ENCODE measurements at places on chromosomes 4 and X. TPM values are rescaled to one million over a fixed set of nuclear protein-coding genes. Genes with fewer than 3 reads are reported as not detected.
A peak's percentile ranks its signal among the peaks of the same experiment; 100 is the strongest.

DNA sequence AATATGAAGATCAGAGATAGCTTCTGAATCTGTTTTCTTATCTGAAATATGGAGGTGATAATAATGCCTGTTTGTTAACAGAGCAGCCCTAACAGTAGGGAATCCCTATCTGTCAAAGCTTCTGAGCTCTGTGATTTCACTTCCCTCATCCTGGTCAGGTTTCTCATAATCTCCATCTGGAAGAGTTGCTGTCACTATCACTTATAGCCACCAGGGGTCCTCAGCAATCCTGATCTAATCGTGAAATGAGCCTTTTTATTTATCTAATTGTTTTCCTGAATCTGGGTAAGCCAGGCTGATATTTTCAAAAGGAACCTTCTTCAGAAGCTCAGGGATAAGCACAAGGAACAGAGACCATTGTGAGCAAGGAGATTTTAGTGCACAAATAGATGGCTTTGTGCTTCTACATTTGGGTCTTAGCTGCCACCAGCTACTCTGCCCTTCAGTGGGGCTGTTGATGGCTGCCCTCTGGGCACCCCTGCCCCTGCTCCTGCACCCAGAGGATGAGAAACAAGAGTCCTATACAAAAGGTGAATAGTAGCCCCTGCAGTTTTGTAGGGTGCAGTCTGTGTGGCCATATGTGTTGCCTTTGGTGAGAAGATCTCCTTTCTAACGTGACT is 196.4 kb upstream of the RADX start:
- no peak for DNase-seq

Gene CT45A1
- total RNA-seq, result not detected

DNA sequence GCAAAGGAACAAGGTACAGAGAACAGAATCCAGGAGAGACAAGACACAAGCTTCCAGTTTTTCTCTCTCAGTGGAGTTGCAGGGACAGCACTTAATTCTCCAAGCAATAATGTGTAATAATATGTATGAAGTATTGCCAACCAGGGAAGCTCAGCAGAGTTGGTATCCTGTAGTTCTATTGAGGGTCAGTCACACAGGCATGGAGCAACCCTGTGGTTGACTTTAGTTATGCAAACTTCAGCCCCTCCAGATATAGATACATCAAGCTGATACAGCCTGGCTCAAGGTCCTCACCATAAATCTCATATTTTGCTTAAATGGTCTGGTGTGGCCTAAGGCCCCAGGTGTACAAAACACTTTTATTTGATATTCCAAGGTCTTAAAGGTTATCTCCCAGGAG is 248.6 kb upstream of the EPHA5 start:
- no peak for DNase-seq

- DNase-seq, result no peak
These were observed 5.4 kb upstream of the ADH1C start for GRCh38 chr4:99357948-99358347.

DNA sequence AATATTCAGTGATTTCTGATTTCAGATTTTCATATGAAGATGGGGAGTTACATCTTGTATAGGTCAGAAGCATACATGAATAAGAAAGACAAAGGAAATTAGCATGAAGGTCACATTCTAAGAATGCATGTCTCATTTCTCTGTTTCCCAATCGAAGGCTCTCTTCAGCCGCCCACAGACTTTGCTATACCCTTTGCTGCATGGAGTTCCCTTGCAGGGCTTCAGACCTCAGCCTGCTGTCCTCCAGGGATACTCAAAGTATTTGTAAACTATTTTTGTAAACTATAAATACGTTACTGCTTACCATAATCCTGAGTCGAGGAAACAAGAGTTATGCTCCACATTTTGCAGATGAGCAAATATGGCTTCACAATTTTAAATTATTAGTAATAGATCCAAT is 738.4 kb downstream of the PCDH18 start:
- no peak for DNase-seq

DNA sequence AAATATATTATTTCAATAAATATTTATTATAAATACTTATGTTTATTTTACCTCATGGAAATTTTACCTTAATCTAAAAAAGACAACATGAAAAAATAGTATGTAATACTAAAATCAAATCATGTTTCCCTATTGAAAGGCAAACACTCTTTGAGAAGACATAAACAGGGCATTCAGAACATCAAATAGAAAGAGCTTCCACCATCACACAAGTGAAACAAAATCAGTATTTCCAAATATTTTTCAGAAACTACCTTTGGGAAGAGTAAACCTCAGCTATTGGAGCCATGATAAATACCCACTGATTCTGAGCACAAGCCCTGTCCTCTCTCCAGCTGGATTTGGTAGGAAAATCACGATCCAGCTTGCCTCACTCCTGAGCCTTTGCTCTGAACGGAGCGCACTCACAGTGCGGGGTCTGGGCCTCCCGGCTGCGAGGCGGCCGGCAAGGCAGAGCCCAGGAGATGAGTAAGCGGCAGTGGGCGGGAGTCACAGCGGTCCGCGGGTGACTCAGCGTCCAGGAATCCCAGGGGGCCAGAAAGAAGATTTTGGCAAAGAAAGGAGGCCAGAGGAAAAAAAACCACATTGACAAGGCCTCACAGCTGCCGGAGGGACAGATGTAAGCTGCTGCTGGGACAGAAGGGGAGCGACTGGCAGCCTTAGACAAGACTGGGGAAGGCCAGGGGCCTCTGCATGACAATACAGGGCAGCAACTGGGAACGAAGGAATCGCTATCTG is 14.7 kb upstream of the ANXA5 start:
- peak; percentile 91 for DNase-seq

DNA sequence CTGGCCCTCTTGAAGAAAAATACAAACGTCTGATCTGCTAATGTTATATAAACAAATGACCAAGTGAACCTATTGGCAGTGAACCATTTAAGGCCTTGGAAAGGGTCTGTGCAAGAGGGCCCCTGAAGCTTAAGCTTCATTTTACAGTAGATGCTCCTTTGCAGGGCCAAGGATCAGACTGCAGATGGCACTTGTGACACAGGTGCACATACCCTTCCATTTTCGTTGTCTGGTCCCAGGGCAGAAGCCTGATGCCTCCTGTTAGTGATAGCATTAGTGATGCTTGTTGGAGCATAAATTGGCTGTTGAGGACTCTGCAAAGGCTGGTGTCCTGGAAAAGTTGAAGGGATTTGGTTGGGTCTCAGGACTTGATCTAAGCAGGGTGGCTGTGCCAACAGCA is 46.5 kb downstream of the ETNPPL start:
- DNase-seq, result no peak

- no peak for DNase-seq
These were observed 6.7 kb downstream of the ARAP2 start for GRCh38 chr4:36237366-36238313.

DNA sequence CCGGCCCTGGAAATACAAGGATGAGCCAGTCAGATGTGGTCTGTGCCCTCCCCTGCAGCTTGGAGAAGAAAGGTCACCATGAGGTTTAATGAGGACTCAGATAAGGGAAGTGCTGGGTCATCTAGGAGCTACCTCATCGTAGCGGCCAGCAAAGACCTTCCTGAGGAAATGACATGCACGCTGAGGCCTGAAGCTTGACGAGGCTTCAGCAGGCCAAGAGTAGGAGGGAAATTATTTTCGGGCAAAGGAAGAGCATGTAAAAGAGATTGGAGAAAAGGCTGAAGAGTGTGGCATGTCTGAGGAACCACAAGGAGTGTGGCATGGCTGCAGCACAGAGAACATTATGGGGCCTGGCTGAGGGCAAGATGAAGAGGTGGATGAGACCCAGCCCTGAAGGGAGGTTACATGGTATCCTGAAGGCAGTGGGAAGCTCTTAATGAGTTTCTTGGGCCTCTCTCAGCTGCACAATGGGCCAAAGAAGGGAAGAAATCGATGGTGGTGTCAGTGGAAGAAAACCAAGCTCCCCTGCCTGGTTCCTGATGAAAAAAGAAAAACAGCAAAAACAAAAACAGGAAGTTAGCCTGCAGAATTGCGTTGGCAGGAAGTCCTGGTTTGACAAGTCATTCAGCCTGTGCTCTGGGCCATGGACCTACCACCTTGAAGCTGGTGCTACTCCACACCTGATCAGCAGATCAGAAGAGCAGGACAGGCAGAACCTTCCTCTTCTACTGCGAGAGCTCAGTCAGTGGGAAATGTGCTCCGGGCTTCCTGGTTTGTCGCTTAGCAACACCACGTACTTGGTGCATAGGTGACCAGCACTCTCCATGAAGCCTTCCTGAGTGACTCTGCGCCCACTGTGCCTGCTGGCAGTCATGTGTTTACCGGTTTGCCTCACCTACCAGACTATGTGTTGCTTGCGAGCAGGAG is 134.5 kb upstream of the KLF3 start:
- DNase-seq, result no peak

Gene ARAP2
- total RNA-seq, result 2.7 TPM

- DNase-seq, result peak; percentile 64
These were observed 486 bp downstream of the ABLIM2 start for GRCh38 chr4:8157944-8158709.

GRCh38 chr4:80154545-80154933 is 42.8 kb upstream of the PRDM8 start:
- no peak for DNase-seq

DNA sequence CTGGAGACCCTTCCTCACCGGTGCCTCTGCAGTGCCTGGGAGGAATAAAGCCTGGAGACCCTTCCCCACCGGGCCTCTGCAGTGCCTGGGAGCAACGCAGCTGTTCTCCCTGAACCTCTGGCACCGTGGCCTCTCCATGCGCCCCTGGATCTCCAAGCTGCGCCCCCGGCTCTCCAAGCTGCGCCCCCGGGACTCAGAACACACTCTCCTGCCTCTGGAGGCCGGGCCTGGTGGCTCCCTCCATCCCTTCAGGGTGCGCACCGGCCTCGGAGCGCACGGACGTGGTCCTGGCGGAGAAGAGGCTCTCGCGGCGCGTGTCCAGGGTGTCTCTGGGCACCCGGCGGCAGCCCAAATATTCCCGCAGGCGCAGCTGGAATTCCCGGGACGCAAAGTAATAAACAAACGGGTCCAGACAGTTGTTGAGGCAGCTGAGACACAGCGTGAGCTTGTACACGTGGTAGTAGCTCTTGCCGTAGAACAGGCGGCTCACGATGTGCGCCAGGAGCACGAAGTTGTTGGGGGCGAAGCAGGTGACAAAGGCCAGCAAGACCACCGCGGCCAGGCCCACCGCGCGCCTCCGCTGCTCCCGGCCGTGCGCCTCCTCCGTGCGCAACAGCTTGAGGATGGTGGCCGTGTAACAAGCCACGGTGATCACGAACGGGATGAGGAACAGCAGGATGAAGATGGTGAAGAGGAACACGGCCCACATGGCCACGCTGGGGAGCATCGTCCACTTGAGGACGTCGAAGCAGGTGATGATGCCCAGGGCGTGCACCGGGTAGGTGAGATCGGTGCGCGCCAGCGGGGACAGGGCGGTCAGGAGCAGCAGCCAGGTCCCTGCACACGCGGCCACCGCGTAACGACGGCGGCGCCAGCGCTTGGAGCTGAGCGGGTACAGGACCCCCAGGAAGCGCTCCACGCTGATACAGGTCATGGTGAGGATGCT is 12.8 kb upstream of the ASMTL start:
- DNase-seq, result no peak

Gene CCNA2
- total RNA-seq, result 0.46 TPM

DNA sequence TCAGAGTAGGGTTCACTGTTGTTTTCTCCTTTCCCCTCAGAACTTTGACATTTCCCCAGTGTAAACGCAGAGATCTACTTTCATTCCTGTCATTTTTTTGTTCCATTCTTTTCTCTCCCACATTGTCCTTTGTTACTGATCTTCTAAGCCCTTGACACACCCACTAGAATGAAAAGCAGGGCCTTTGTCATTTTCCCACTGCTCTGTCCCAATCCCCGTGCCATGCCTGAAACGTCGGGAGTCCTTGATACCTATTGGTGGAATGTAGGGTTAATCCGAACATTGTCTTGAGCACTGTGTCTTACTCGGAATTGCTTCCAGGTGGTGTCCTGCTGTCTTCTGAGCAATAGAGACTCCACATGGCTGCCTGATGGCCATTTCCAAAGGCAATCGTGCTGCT is 887.1 kb upstream of the FRG1 start:
- DNase-seq, result no peak

- no peak for DNase-seq
These were observed 6.8 kb downstream of the STAP1 start for GRCh38 chr4:67565284-67565683.

- peak; percentile 94 for DNase-seq
These were observed at the start of gene PDLIM3 for GRCh38 chr4:185534866-185535611. TSS of gene PDLIM3 (minus strand) at chr4:185535507. CDS start at chr4:185535434, 73 bp downstream.

GRCh38 chr4:68724922-68725321 is 54.5 kb upstream of the UGT2B15 start:
- DNase-seq, result no peak

Gene CXorf65
- total RNA-seq, result not detected

Gene AFM
- not detected for total RNA-seq

DNA sequence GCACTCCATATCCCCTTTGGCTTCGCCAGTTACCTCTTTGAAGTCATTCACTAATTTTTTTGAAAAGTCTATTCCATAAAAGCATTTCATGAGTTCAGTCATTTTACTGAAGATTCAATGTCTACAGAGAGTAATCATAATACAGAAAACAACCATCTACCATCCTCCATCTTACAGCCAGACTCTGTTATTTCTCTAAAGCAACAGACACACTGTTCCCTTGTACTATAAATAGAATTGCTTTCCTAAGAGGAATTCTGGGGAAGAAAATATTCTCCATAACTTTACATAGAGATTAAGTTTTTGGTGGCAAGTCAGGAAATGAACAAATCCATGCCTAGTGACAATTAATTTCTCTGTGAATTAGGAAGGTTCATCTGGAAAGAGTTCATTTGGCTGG is 37.0 kb downstream of the XK start:
- no peak for DNase-seq

Gene SLC25A4
- 582 TPM for total RNA-seq

- DNase-seq, result no peak
These were observed 94.5 kb upstream of the STIM2 start for GRCh38 chr4:26766141-26766540.

Gene CPLX1
- 1.4 TPM for total RNA-seq

Gene PPP2R2C
- total RNA-seq, result 1.6 TPM

Gene TIGD2
- 3.2 TPM for total RNA-seq

DNA sequence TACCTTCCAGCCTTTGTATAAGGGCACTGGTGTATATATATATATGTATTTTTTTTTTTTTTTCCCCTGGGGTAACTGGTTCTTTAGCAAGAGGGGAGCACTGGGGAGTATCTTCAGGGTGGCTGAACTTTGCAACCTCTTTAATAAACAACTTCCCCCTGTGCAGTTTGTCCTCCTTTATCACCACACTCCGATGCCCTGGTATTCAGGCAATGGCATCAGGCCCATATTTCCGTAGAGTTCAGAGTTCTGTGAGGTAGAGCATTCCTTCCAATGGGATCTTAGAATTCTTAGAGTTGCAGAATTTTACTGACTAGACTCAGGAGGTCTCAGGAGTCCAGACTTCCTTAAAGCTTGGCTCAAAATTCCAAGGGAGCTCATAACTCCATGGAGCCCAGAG is 24.6 kb downstream of the NYX start:
- no peak for DNase-seq

DNA sequence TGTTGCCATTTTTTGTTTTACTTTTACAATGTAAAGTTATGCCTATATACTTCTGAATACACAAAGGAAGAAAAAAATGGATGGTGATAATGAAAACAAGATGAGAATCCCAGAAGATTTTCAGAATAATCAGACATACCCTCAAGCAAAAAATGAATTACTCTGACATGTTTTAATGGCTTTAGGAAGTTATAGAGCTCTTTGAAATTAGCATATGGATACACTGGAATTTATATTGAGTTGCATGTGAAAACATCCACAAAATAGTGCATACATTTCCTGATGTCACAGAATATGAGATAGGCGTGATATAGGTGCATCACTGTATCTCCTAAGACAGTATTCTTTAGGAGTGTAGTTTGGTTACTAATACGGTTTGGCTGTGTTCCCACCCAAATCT is 351.3 kb downstream of the SLC7A11 start:
- DNase-seq, result no peak

Gene SMC1A
- total RNA-seq, result 25.9 TPM

Measured in psoas muscle (tissue), 8 donors.